ENCODE measurements at places on chromosomes 1 and 21.

DNA sequence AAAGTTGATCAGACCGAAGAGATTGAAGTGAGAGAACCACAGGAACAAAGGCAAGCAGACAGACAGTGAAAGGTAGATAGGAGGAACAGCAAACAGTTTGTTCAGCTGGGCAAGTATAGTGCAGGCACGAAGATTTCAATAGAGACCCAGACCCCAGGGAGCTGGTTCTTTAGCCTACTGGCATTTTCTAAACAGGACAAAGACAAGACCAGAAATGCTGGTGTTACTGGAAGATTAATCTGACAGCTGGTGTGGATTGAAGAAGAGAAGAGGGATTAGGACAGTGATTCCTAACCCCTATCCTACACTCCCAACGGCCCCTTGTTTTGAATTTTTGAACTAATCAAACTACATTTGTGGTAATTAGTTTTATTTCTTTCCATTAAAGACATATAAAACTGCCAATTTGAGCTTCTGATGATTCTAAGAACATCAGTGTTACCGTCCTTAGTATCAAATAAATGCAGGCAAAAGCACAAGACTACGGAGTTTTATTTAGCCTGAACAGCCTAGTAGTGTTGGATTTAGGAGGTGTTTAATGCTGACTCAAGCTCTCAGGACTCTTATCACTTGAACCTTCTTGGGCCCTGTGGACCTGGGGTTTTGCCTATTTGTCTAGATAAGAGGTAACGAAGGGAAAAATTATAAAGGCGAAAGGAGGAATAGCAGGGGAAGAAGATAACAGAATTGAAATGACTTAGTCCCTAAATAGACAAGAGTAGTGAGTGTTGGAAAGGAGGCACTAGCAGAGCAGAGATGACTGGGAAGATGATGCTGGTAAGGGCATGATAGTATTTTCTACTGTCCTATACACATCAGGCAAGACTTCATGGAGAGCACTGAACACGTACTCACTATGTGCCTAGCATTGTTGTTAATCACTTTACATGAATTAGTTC lies 2.0 kb downstream of the NPL start:
- DNase-seq: no peak

- no peak for DNase-seq
These were observed 115.5 kb downstream of the RERE start for GRCh38 chr1:8701794-8702471.

DNA sequence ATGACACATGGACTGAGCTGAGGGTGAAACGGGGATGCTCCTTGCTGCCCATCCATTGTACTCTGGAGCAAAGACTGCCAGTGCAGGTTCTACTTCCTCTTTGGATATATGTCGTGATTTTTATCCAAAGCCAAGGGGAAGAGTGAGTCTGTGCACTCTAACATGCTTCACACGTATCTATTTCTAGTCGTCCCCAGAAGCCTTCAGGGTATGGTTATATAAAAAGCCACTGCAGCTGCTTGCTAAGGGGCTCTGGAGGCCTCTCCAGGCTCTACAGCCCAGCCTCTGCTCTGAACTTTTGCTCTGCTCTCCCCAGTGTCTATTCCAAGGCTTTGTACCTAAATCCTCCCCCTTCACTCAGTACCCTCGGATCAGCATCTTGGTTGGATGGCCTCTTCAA lies 20.1 kb downstream of the PAFAH2 start:
- no peak for DNase-seq

GRCh38 chr1:59309795-59310548 lies 13.1 kb downstream of the FGGY start:
- no peak for DNase-seq

- no peak for DNase-seq
These were observed 51.6 kb downstream of the CRB1 start for GRCh38 chr1:197319631-197320030.

- no peak for DNase-seq
These were observed 1563.7 kb downstream of the NCAM2 start for GRCh38 chr21:22561946-22562345.

- DNase-seq: no peak
These were observed 472.6 kb upstream of the DEPDC1 start for GRCh38 chr1:68969441-68969840.

- no peak for DNase-seq
These were observed 790 bp upstream of the TMEM54 start for GRCh38 chr1:32901823-32902534.

- DNase-seq: no peak
These were observed 525 bp downstream of the C1QTNF12 start for GRCh38 chr1:1245817-1246576.

DNA sequence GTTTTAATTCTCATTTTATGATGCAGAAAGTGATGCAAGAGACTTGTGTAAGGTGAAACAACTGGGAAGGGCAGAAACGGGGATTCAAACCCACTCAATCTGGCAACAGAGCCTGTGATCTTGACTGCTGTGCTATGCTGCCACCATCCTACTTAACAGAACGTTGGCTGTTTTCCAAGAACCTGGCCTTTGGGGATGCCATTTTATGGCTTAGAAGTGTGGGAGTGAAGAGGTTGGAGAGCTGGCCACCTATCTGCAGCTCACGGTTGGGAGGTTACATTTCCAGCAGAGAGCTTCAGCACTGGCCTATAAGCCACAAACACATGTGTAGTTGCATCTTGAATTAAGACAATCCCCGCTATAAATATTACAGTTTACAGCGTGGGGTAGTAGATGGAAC lies 235.3 kb downstream of the PRDM2 start:
- DNase-seq: no peak

DNA sequence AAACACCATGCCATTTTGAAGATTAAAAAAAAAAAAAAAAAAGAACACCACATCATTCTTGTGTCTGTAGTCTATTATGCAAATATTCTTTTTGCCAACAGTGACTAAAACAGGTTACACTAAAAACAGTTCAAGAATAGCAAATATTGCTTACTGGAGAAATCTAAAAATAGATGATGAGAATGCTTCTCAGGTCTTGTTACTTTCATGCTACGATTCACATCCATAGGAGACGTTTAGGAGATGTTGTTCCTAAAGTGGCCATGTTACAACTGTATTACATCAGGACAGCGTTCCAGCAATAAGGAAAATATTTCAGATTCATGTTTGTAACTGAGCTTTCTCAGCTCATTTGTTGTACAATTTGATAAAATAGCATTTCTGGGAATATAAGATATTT lies 32.3 kb downstream of the RAB3GAP2 start:
- DNase-seq: no peak

DNA sequence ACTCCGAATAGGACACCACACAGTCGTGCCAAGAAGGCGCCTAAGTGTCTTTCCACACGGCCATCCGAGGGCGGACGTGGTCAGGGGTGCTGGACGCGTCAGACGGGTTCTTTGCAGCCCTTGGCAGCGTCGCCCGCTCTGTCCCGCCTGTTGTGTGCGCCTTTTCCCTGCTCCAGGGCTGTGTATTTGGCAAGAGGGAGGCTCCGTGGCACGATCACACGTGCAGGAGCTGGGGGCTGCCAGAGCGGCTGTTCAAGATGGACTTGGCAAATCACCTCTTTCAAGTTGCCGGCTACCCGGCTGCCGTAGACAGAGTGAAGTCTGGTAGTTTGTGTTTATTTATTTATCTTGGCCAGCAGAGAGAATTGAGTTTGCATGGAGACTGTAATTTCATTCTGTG lies 31.9 kb downstream of the PRKCZ start:
- no peak for DNase-seq

- no peak for DNase-seq
These were observed 54.4 kb downstream of the KCNAB2 start for GRCh38 chr1:6099787-6100765.

DNA sequence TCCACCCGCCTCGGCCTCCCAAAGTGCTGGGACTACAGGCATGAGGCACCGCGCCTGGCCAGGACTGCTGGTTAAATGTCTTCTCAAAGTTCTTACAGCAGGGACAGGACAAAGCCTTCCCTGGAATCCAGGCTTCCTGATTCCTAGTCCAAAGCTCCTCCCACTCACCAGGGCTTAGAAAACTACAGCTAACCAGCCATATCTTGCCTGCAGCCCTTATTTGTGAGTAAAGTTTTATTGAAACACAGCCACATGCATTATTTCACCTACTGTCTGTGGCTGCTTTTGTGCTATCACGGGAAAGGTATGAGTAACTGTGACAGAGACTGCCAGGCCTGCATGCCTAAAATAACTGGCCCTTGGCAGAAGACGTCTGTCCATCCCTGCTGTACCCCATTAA lies 24.4 kb downstream of the TMCO4 start:
- DNase-seq: no peak

- no peak for DNase-seq
These were observed 141.5 kb upstream of the ERG start for GRCh38 chr21:38639571-38640354.

- no peak for DNase-seq
These were observed 3.2 kb upstream of the TMEM51 start for GRCh38 chr1:15150376-15150775.

DNA sequence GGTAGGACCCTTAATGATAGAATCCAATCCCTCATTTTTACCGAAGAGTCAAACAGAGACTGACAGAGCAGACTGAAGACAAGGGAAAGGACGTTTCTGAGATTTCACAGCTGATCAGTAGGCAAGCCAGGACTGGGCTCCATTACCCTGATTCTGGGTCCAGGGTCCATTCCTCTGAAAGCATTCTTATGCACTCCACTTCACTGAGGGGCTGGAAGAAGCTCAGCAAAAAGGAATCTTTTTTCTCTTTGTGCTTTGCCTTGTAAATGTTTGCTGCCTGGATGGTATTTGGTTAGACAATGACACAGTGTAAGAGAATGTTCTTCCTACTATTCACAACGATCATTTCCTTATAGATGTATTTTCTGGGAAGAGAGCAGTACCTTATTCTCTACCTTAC lies 331.3 kb upstream of the PROX1 start:
- no peak for DNase-seq

- no peak for DNase-seq
These were observed 28.9 kb upstream of the DMRTB1 start for GRCh38 chr1:53430261-53430660.

DNA sequence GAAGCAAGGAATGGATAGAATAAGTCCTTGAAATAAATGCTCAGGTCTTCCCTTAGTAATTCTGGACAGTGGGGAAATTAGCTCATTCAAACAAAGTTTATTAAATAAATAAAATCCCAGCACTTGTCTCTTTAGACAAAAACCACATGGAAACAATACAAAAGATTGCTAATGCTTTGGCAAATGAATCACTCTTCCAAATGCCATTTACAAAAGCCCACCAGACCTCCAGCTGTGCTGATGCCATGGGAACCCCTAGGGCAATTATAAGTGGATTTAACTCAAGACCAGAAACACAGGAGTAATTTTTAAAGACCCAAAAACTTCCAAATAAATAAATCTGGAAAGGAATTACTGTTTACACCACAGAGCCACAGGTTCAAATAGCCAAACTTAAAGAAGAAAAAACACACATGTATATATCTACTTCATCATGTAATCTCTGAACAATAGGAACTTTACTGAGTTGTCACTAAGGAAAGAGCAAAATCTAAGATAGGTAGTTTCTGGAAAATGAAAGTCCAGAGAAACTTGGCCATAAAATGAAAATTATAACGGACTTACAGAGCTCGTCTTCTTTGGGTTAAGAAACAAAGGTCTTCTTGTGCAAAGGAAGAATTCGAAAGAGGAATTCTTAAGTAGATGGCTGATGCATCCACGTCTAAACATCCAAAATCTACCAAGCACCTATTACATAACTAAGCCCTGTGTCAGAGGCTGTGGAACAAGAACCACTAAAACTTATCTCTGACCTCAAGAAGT lies 399.4 kb downstream of the SMYD3 start:
- peak; percentile 55 for DNase-seq

GRCh38 chr1:29211086-29212030 lies 19.4 kb downstream of the MECR start:
- DNase-seq: no peak

Data from neuronal stem cell (in vitro differentiated cells).